ENCODE measurements at places on chromosomes 4 and X.

GRCh38 chr4:142858965-142859364 is 12.9 kb upstream of the INPP4B start:
- DNase-seq, result no peak

- DNase-seq, result no peak
Observed at GRCh38 chrX:20218836-20219505, 47.7 kb downstream of the RPS6KA3 start.

DNA sequence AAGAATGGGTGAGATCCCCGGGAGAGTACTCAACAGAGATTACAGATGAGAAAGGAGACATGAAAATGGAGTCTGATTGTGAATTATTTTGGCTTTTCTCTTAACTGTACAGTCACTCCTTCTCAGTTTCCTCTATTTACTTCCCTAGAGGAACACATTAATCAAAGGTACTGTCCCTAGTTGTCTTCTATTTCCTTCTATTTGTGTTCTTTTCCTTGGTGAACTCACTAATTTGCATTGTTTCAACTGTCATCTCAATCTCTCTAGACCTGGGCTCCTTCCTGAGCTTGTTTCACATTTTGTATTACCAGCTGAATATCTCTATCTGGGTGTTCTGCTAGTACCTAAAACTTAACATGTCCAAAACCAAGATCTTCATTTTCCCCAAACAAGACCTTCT is 59.8 kb downstream of the ABCB7 start:
- DNase-seq, result no peak

GRCh38 chr4:168118116-168118655 is 25.8 kb downstream of the ANXA10 start:
- no peak for DNase-seq

- DNase-seq, result no peak
Observed at GRCh38 chrX:110143454-110144210, 140.7 kb downstream of the TMEM164 start.

DNA sequence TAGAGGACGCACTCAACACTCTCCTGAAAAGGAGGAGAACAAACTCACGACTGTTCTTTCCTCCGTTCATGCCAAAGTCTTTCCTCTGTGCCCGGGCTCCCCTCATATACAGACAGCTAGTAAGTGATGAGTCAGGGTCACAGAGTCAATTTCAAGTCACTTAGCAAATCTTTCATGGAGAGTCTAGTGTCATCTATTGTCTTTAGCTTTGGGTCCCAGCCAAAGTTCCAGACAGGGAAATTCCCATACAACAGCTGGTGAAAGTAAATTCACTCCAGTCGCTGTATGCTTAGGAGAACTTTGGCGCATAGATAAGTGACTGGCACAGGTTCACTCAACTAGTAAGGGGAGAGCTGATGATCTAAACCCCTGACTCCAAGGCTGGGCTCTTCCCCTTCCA is 226.5 kb downstream of the MID1 start:
- DNase-seq, result no peak

- DNase-seq, result no peak
Observed at GRCh38 chrX:39848900-39849299, 248.9 kb downstream of the BCOR start.

DNA sequence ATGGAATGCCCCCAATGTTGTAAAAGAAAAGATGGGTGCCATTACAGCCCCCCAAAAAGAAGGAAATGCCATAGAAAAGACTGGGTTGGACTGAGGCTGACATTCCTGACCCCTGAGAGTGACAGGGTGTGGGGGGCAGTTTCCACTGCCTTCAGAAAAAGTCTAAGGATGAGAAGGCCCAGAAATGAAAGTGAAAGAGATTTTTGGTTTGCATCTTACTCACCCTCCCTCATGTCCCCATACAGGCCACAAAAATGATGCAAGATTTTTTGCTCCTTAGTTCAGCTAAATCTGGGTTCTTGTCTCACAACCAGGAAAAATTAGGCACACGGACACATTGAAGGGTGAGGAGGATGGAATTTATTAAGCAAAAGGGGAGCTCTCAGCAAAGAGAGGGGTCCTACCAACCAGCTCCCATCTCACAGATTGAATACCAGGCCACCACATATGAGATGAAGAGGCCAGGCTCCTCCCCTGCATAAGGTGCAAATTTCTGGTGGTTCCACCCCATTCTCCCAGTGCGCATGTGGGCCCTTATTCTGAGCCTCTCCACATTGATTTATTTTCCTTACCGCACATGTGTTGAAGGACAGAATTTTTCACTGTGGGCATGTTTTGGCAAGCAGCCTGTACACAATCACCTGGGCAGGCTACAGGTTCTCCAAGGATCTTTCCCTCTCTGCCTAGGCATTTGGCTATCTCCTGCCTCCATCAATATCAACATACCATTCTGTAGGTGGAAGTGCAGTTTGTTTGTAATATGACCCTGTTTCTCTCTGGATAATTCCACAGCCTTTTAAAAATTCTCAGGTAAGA is 18.8 kb downstream of the PPP4R3C start:
- no peak for DNase-seq

DNA sequence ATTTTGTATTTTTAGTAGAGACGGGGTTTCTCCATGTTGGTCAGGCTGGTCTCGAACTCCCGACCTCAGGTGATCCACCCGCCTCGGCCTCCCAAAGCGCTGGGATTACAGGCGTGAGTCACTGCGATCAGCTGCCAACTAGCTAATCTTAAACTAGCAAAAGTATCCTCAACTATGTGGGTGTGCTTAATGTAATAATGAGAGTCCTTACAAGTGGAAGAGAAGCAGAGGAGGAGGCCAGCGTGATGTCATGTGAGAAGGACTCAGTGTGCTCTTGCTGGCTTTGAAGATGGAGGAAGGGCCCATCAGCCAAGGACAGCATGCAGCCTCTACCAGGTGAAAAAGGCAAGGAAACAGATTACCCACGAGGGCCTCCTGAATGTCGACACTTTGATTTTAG is 19.6 kb downstream of the SCD5 start:
- DNase-seq, result no peak

DNA sequence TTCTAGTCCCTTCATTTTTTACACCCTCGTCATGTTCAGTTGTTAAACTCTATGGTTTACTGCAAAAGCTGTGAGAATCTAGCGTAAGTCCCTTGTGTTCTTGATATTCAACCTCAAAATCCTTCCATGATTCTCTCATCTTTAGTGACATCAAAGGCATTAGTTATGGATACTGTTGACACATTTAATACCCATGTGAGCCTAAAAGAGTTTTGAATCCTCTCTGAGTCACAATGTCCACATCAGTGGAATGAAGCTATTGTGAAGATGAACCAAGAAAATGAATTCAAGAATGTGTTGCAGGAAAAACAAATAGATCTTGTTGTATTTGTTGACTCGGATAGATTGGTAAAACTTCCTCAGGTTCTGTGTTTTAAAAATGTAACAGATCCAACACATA is 394.7 kb upstream of the ATOH1 start:
- DNase-seq, result no peak

All from HL-60 (cell line).